ENCODE measurements at places on chromosomes 16 and 17.

DNA sequence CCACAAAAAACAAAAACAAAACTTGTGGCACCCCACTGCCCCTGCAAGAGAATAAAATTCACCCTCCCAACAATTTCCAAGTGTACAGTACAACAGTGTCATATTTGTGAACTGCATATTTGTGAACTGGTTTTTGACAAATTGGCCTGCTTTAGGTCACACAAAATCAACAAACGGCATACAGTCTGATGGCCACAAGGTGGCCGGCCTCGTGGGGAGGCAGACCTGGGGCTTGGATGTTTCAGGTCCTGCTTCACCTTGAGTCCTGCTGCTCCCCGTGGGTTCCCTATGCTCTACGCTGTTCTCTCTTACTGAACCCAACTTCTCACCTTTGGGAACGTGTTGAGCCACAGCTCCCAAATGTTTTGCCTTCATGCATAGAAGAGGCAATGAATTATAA, 102.2 kb downstream of the CDK5R1 start:
- peaks cover 3% of the 10 kb centered on the region for H3K4me1 ChIP-seq
- no peaks in the 10 kb centered on the region for H3K27me3 ChIP-seq
- no peak for DNase-seq
- H3K36me3 ChIP-seq: no peaks in the 10 kb centered on the region
- no peak overlapping the region for H3K4me3 ChIP-seq

- DNase-seq: no peak
- H3K27me3 ChIP-seq: no peaks in the 10 kb centered on the region
- H3K4me3 ChIP-seq: no peak overlapping the region
- H3K27ac ChIP-seq: no peak overlapping the region
- H3K36me3 ChIP-seq: no peaks in the 10 kb centered on the region
Observed at GRCh38 chr17:40879026-40879425, 6.0 kb downstream of the KRT20 start.

GRCh38 chr17:5701381-5701780, 117.1 kb upstream of the NLRP1 start:
- no peak overlapping the region for H3K27ac ChIP-seq
- H3K4me1 ChIP-seq: no peaks in the 10 kb centered on the region
- H3K4me3 ChIP-seq: no peak overlapping the region
- no peaks in the 10 kb centered on the region for H3K36me3 ChIP-seq
- DNase-seq: no peak
- peaks cover 2% of the 10 kb centered on the region for H3K27me3 ChIP-seq

DNA sequence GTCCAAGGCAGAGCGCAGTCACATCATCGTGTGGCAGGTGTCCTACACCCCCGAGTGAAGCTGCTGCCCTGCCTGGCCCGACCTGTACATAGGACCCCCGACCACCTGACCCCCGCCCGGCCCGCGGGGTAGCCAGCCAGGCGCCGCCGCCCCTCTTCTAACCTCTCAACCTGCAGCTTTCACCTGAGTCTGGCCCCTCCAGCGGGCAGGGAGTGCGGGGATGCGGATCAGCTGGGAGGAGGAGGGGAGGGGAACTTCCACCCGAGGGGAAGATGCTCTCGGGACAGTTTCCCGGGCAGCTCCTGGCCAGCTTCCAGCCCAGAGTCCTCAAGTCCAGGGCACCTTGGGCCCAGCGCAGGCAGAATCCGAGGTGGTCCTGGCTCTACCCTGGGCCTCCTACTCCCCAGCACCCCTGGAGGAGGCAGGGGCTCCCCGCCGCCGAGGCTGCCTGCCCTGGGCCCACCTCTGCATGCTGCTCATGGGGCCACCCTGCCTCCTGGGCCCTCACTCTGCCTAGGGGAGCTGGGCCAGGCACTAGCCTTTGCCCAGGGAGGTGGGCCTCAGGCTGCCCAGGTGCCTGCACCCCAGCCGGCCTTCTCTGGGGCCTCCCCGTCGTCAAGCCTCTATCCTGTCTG, 2.5 kb downstream of the NME3 start:
- H3K4me1 ChIP-seq: peaks cover 18% of the 10 kb centered on the region
- no peak overlapping the region for H3K27ac ChIP-seq
- no peaks in the 10 kb centered on the region for H3K36me3 ChIP-seq
- no peak for DNase-seq

GRCh38 chr17:77933777-77934398, 24.6 kb upstream of the TNRC6C start:
- no peaks in the 10 kb centered on the region for H3K4me1 ChIP-seq
- no peak for DNase-seq
- no peak overlapping the region for H3K27ac ChIP-seq
- no peaks in the 10 kb centered on the region for H3K36me3 ChIP-seq
- peaks cover 23% of the 10 kb centered on the region for H3K27me3 ChIP-seq
- H3K4me3 ChIP-seq: no peak overlapping the region

- peaks cover 14% of the 10 kb centered on the region for H3K36me3 ChIP-seq
- no peaks in the 10 kb centered on the region for H3K4me1 ChIP-seq
- DNase-seq: no peak
Observed at GRCh38 chr17:54956791-54957190, 11.7 kb downstream of the COX11 start.
